ENCODE measurements at places on chromosomes 13 and 19. TPM values are rescaled to one million over a fixed set of nuclear protein-coding genes. Genes with fewer than 3 reads are reported as not detected.

GRCh38 chr13:67574320-67575233, 344.4 kb upstream of the PCDH9 start:
- no peaks in the 10 kb centered on the region for H3K4me1 ChIP-seq
- no peak overlapping the region for H3K4me3 ChIP-seq
- no peak for DNase-seq
- no peak overlapping the region for H3K27ac ChIP-seq
- H3K27me3 ChIP-seq, result no peaks in the 10 kb centered on the region

GRCh38 chr13:95463531-95463930, 89.0 kb upstream of the CLDN10 start:
- no peak overlapping the region for H3K27ac ChIP-seq
- DNase-seq, result no peak
- H3K4me3 ChIP-seq, result no peak overlapping the region
- H3K27me3 ChIP-seq, result no peaks in the 10 kb centered on the region

- no peaks in the 10 kb centered on the region for H3K36me3 ChIP-seq
- no peak overlapping the region for H3K27ac ChIP-seq
- H3K27me3 ChIP-seq, result peaks cover 5% of the 10 kb centered on the region
- H3K4me1 ChIP-seq, result no peaks in the 10 kb centered on the region
- DNase-seq, result no peak
These were observed 106.5 kb upstream of the SGCG start for GRCh38 chr13:23074075-23074828.

CFAP97D2 gene
- total RNA-seq, result 0.22 TPM

- no peak for DNase-seq
- peaks cover 8% of the 10 kb centered on the region for H3K36me3 ChIP-seq
- H3K4me3 ChIP-seq, result peak overlapping the region; percentile 16
- no peak overlapping the region for H3K27ac ChIP-seq
- no peaks in the 10 kb centered on the region for H3K4me1 ChIP-seq
These were observed 508 bp downstream of the SLC15A1 start for GRCh38 chr13:98751861-98752466.

KLK12 gene
- not detected for total RNA-seq

MYBPC2 gene
- 0.14 TPM for total RNA-seq

- no peaks in the 10 kb centered on the region for H3K36me3 ChIP-seq
- no peaks in the 10 kb centered on the region for H3K4me1 ChIP-seq
- H3K27me3 ChIP-seq, result no peaks in the 10 kb centered on the region
These were observed 212.5 kb downstream of the POSTN start for GRCh38 chr13:37385956-37386670.

DNA sequence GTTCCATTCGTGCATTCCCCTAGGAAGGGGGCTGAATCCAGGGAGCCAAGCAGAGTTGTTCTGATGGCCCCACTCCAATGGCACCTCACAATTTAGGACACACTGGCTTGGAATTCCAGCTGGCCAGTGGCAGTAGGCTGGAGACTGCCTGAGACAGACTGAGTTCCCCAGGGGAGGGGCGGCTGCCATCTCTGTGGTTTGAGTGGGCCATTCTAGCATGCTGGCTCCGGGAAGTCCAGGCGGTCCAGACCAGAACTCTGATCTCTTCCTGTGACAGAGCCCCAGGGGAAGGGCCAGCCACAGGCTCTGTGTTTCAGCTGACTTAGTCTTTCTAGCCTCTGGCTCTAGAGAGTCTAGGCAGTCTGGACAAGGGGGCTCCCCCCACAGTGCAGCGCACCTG, 29.5 kb upstream of the SLC7A1 start:
- no peak for DNase-seq
- no peaks in the 10 kb centered on the region for H3K36me3 ChIP-seq
- H3K27ac ChIP-seq, result no peak overlapping the region
- no peaks in the 10 kb centered on the region for H3K4me1 ChIP-seq
- no peak overlapping the region for H3K4me3 ChIP-seq
- H3K27me3 ChIP-seq, result peaks cover 29% of the 10 kb centered on the region

DNA sequence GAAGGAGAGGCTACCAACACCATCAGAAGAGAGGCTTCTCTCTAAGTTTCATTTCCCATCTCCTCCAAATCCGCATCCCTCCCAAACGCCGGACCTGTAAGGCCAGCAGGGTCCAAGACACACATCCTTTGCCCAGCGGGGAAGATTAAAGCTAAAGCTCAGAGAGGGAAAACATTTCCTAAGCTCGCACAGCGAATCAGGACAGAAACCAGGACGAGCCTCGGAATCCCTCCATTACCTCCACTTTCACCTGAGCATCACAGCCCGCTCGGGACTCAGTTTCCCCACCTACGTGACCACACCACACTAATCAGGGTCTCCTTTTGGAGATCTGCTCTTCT, 711 bp upstream of the FOSB start:
- peaks cover 23% of the 10 kb centered on the region for H3K27me3 ChIP-seq
- H3K36me3 ChIP-seq, result no peaks in the 10 kb centered on the region
- H3K4me3 ChIP-seq, result peak overlapping the region; percentile 93
- peaks cover 13% of the 10 kb centered on the region for H3K4me1 ChIP-seq
- H3K27ac ChIP-seq, result peak overlapping the region; percentile 97
- DNase-seq, result no peak

GRCh38 chr13:99140831-99141230, 59.8 kb upstream of the UBAC2 start:
- H3K4me1 ChIP-seq, result no peaks in the 10 kb centered on the region
- no peak for DNase-seq
- peak overlapping the region; percentile 53 for H3K27ac ChIP-seq

DNA sequence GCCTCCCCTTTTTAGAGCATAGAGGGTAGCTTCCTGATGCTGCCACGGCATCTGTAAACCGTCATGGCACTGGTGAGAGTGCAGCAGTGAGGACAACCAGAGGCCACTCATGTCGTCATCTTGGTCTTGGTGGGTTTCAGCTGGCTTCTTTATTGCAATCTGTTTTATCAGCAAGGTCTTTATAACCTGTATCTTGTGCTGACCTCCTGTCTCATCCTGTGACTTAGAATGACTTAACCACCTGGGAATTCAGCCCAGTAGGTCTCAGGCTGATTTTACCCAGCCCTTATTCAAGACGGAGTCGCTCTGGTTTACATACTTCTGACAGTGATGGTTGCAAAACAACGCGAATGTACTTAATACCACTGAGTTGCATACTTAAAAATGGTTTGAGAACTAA, 14.4 kb upstream of the FBN3 start:
- no peaks in the 10 kb centered on the region for H3K27me3 ChIP-seq
- H3K36me3 ChIP-seq, result no peaks in the 10 kb centered on the region
- no peak overlapping the region for H3K4me3 ChIP-seq
- no peak overlapping the region for H3K27ac ChIP-seq

GRCh38 chr13:110485604-110486003, 75.9 kb downstream of the RAB20 start:
- DNase-seq, result no peak
- no peaks in the 10 kb centered on the region for H3K36me3 ChIP-seq
- peaks cover 11% of the 10 kb centered on the region for H3K27me3 ChIP-seq
- no peak overlapping the region for H3K4me3 ChIP-seq
- H3K27ac ChIP-seq, result no peak overlapping the region

IQCN gene
- total RNA-seq, result 5.0 TPM

ZNF528 gene
- 31.7 TPM for total RNA-seq

GRCh38 chr13:23822252-23822824, 66.9 kb downstream of the MIPEP start:
- no peaks in the 10 kb centered on the region for H3K27me3 ChIP-seq
- no peak overlapping the region for H3K4me3 ChIP-seq
- no peaks in the 10 kb centered on the region for H3K4me1 ChIP-seq
- DNase-seq, result no peak
- H3K27ac ChIP-seq, result no peak overlapping the region

GRCh38 chr13:25971459-25972145, 80.2 kb downstream of the SHISA2 start:
- peaks cover 34% of the 10 kb centered on the region for H3K4me1 ChIP-seq
- no peak for DNase-seq
- peaks cover 3% of the 10 kb centered on the region for H3K27me3 ChIP-seq
- H3K36me3 ChIP-seq, result no peaks in the 10 kb centered on the region
- no peak overlapping the region for H3K4me3 ChIP-seq
- H3K27ac ChIP-seq, result peak overlapping the region; percentile 77

ZNF792 gene
- 24.9 TPM for total RNA-seq

DNA sequence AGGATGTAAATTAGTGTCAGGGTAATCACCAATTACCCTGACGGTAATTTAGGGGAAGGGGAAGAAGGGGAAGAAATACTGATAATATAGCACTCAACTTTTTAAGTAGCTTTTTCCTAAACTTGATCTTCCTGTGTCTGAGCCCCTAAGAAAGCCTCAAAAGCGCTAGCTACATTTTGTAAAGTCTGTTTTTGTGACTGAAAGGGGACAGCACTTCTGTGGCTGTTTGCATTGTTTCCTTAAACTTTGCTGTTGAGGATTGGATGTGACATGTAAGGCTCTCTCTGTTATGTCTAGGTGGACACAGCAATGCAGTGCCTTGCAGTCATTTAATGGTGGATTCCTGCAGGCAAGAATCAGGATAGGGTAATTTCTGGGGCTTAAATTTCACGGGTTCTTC, 42.8 kb downstream of the SPATA13 start:
- H3K4me3 ChIP-seq, result peak overlapping the region; percentile 66
- H3K27ac ChIP-seq, result peak overlapping the region; percentile 83
- no peaks in the 10 kb centered on the region for H3K27me3 ChIP-seq
- H3K36me3 ChIP-seq, result peaks cover 20% of the 10 kb centered on the region
- H3K4me1 ChIP-seq, result peaks cover 32% of the 10 kb centered on the region
